ENCODE measurements at places on chromosomes 13 and 19. TPM values are rescaled to one million over a fixed set of nuclear protein-coding genes. Genes with fewer than 3 reads are reported as not detected.
A peak's percentile ranks its signal among the peaks of the same experiment; 100 is the strongest.

Gene FSD1
- 2.3 TPM for total RNA-seq

DNA sequence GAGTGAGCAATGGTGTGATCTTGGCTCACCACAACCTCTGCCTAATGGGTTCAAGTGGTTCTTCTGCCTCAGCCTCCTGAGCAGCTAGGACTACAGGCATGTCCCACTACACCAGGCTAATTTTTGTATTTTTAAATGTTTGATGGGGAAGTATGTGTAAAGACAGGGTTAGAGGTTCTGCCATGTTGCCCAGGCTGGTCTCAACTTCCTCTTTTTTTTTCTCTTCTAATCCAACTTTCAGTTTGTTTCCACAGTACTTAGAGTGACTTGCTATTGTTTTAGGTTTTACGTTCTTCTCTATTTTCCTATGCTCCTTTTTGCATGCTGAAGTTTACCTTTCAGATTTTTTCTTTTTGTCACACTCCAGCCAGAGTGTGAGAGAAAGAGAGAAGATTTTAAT lies 1433.0 kb downstream of the UQCRFS1 start:
- no peak overlapping the region for H3K4me3 ChIP-seq
- no peak for DNase-seq
- no peak overlapping the region for H3K27ac ChIP-seq
- no peaks in the 10 kb centered on the region for H3K4me1 ChIP-seq
- H3K27me3 ChIP-seq, result no peaks in the 10 kb centered on the region

- H3K4me3 ChIP-seq, result peak within 1 kb of the TSS; percentile 92
- no peaks in the 10 kb centered on the region for H3K27me3 ChIP-seq
- H3K27ac ChIP-seq, result peak within 1 kb of the TSS; percentile 89
- DNase-seq, result peak; percentile 98
- peaks cover 43% of the 10 kb centered on the region for H3K4me1 ChIP-seq
- H3K36me3 ChIP-seq, result no peaks in the 10 kb centered on the region
These were observed at the start of gene NAA16 for GRCh38 chr13:41310963-41311405. TSS of gene NAA16 (plus strand) at chr13:41311267. CDS start at chr13:41311529, 262 bp downstream.

DNA sequence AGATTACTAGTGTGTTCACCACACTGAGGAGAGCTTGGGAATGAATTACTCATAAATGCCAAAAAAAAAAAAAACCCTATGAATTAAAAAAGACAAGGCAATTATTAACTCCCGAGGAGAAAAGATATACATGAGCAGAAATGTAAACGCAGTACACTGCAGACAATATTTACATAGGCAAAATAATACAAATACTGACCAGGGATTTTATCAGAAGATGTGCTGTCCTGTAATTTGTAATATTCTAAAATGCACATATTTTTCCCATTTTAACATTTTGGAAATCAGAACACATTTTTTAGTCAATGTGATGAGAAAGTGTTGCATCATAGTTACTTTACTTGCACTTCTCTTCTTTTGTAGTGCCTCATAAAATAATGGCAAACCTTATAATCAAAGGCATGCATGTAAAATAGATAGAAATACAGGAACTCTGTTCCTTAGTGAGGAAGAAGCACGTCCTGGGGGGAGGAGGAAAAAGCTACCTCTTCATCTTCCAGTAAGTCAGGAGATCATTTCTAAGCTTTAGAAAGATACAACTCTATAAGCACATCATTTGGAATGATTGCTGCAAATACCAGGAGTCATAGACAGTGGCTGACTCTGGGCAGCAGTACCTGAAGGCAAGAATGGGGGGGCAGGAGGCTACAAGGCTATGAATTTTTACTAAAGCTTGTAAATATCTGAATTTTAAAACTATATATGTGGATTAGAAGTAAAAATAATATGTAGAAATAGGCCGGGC lies 46.3 kb upstream of the KATNAL1 start:
- no peaks in the 10 kb centered on the region for H3K36me3 ChIP-seq
- no peaks in the 10 kb centered on the region for H3K4me1 ChIP-seq
- no peaks in the 10 kb centered on the region for H3K27me3 ChIP-seq
- no peak overlapping the region for H3K27ac ChIP-seq
- no peak overlapping the region for H3K4me3 ChIP-seq

Gene KIR3DL2
- not detected for total RNA-seq

- no peak overlapping the region for H3K27ac ChIP-seq
- no peaks in the 10 kb centered on the region for H3K36me3 ChIP-seq
- no peak for DNase-seq
- H3K4me3 ChIP-seq, result no peak overlapping the region
- H3K4me1 ChIP-seq, result no peaks in the 10 kb centered on the region
- peaks cover 11% of the 10 kb centered on the region for H3K27me3 ChIP-seq
These were observed 14.9 kb upstream of the IGLON5 start for GRCh38 chr19:51296336-51297093.

Gene BTBD2
- 35.6 TPM for total RNA-seq

Gene MBD3L3
- not detected for total RNA-seq

- H3K27ac ChIP-seq, result no peak overlapping the region
- H3K36me3 ChIP-seq, result no peaks in the 10 kb centered on the region
- DNase-seq, result no peak
- no peak overlapping the region for H3K4me3 ChIP-seq
- H3K27me3 ChIP-seq, result no peaks in the 10 kb centered on the region
These were observed 13.7 kb downstream of the FGF9 start for GRCh38 chr13:21684576-21684975.

Gene GAMT
- 15.6 TPM for total RNA-seq

Gene IER2
- 174 TPM for total RNA-seq

- DNase-seq, result no peak
- no peaks in the 10 kb centered on the region for H3K36me3 ChIP-seq
- no peak overlapping the region for H3K4me3 ChIP-seq
- no peaks in the 10 kb centered on the region for H3K27me3 ChIP-seq
- no peaks in the 10 kb centered on the region for H3K4me1 ChIP-seq
- H3K27ac ChIP-seq, result no peak overlapping the region
These were observed 131.2 kb downstream of the DCLK1 start for GRCh38 chr13:36000028-36000427.

GRCh38 chr19:3595521-3596061 lies 10.3 kb downstream of the GIPC3 start:
- DNase-seq, result no peak
- no peak overlapping the region for H3K4me3 ChIP-seq
- H3K27me3 ChIP-seq, result no peaks in the 10 kb centered on the region

GRCh38 chr13:106815545-106815944 lies 247.6 kb upstream of the ARGLU1 start:
- no peak for DNase-seq
- H3K4me3 ChIP-seq, result no peak overlapping the region

DNA sequence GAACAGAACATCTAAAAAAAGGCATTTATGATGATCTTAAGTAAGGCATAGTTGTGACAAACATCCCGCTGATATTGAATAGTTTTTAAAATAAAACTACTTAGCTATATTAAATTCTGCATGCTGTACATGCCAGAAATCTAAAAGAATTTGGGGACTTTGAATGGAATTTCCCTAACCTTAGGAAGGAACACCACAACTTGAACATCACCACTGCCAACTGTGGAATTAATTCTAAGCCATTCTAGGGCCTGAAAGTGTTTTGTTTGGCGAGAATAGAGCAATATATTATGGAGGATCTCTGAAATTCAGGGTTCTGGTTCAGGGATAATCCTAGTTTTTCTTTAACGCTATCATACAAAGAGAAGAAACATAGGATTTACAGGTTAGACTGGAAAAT lies 17.8 kb upstream of the LATS2 start:
- no peak overlapping the region for H3K4me3 ChIP-seq
- H3K36me3 ChIP-seq, result no peaks in the 10 kb centered on the region
- H3K4me1 ChIP-seq, result peaks cover 16% of the 10 kb centered on the region
- no peak overlapping the region for H3K27ac ChIP-seq
- H3K27me3 ChIP-seq, result no peaks in the 10 kb centered on the region

GRCh38 chr19:47819858-47820257 lies 1.9 kb upstream of the CRX start:
- no peak for DNase-seq
- H3K4me3 ChIP-seq, result no peak overlapping the region

- no peak overlapping the region for H3K4me3 ChIP-seq
- H3K4me1 ChIP-seq, result peaks cover 36% of the 10 kb centered on the region
- H3K27me3 ChIP-seq, result no peaks in the 10 kb centered on the region
- H3K27ac ChIP-seq, result no peak overlapping the region
These were observed 6.5 kb downstream of the SLC25A30 start for GRCh38 chr13:45411631-45412030.

GRCh38 chr19:28521614-28522544 lies 691.1 kb downstream of the UQCRFS1 start:
- H3K4me1 ChIP-seq, result no peaks in the 10 kb centered on the region
- no peaks in the 10 kb centered on the region for H3K36me3 ChIP-seq
- H3K4me3 ChIP-seq, result no peak overlapping the region
- H3K27me3 ChIP-seq, result no peaks in the 10 kb centered on the region

DNA sequence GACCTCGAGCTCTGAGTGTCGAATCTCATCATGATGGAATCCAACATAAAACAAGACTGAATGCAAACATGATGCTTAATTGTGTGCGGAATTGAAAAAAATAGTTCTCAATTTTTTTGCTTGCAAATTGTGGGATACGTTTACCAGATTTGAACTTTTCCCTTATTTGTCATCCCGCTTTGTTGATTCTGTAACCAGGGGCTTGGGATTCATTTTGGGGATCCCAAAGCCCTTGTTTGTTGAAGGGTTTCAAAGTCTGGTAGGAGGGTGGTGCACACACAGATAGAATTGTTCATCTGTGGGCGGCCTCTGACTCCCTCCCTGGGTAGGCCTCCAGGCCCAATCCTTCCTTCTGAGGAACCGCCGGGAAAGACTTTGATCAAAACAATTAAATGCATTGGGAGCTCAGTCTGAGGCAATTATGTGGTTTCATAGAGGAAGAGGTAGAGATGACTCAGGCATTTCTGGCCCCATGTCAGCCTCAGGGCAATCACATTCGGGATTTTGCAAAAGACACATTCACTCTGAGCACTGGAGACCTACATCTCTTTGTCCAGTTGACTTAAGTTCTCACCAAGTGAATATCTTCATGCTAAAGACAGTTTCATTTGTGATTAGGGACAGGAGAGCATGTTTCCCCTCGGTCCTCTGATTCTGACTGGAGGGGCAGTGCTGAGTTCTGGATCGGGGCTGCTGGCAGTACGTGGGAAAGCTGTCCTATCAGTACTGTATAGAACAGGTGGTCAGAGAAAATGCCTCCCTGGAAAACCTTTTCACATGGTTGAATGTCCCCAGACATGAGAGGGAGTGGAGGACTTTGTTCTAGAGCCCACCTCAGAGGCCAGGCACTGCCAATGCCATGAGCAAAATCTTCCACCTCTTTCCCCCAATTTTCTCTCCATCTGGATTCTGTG lies 27.8 kb upstream of the IGFL4 start:
- DNase-seq, result no peak
- H3K27me3 ChIP-seq, result peaks cover 20% of the 10 kb centered on the region
- no peak overlapping the region for H3K4me3 ChIP-seq
- no peaks in the 10 kb centered on the region for H3K4me1 ChIP-seq
- H3K27ac ChIP-seq, result no peak overlapping the region

Data from stomach (tissue), 19 donors.